ENCODE measurements at places on chromosomes 12 and 14.

- no peak for DNase-seq
These were observed 118.2 kb upstream of the KITLG start for GRCh38 chr12:88698471-88698870.

GRCh38 chr12:105214670-105215375 lies 21.2 kb downstream of the APPL2 start:
- DNase-seq, result no peak

- DNase-seq, result no peak
These were observed 234.4 kb upstream of the CLEC14A start for GRCh38 chr14:38490273-38490672.

DNA sequence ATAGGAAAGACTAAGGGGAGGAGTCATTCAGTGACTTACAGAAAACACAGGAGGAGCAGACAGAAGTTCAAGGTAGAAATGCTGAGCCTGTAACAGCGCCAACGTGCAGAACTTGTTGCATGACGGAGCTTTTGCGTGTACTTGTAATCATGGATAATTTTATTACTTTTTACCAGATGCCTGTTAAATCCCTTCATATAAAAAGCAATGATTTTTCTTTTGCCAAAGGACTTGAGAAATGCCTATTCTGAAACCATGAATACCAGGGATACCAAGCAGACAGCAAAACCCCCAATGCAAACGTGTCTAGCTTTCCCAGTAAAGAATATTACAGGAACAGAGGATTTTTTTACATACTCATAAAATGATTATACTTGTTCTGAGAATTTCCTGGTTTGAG lies 163.6 kb upstream of the GSC start:
- DNase-seq, result no peak

DNA sequence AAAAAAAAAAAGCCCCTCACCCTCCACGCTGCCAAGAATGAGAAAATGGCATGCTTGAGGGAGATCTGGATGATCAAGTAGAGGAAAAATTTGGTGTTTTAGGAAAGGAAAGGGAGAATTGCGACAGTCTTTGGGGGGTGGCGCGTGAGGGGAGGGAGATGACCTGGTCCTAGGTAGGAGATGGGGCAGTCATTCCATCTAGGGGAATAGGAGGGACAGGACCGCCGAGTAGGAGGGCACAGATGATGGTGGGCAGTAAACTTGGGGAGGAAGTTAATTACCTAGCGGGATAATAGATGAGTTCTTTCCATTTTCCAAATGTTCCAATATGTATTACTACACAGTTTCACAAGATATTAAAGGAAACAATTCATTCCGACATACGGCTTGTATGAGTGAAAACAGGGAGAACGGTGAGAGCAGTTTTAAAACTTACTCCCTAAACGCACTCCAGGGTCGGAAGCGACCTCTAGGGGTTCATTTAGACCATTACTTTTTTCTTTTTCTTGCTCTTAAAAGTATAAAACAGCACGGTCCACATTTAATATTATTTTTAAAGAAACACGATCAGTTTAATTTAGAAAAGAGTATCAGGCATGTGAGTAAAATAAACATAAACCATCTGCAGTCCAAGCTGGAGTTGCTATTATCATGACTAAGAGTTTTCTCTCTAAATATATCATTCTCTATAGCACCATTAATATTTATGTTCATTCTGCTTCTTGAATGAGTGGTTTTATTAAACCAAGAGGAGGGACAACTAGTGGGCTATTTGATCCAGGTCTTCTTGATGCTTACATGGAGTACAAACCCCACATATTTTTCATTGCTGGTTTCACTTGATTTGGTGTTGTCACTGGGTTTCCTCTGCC lies 3.0 kb upstream of the FNTB start:
- DNase-seq, result peak; percentile 7

DNA sequence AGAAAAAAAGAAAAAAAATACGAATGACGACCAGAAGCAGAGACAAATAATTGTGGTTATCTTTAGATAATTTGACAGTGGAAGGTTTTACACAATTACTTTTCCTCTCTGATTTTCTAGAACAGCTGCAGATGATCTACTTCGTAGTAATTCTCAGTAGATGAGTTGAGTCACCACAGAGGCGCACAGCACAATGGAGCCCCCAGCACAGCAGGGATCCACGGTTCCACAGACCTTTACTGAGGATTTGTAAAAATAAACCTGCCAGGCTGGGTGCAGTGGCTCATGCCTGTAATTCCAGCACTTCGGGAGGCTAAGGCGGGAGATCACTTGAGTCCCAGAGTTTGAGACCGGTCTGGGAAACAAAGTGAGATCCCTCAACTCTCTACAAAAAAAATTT lies 29.3 kb downstream of the AMN start:
- no peak for DNase-seq

- no peak for DNase-seq
These were observed 8.2 kb downstream of the SIX1 start for GRCh38 chr14:60640859-60641741.

GRCh38 chr12:69476276-69477017 lies 6.3 kb downstream of the FRS2 start:
- DNase-seq, result peak; percentile 58

- DNase-seq, result no peak
These were observed 9.5 kb upstream of the BDKRB1 start for GRCh38 chr14:96246539-96246847.

DNA sequence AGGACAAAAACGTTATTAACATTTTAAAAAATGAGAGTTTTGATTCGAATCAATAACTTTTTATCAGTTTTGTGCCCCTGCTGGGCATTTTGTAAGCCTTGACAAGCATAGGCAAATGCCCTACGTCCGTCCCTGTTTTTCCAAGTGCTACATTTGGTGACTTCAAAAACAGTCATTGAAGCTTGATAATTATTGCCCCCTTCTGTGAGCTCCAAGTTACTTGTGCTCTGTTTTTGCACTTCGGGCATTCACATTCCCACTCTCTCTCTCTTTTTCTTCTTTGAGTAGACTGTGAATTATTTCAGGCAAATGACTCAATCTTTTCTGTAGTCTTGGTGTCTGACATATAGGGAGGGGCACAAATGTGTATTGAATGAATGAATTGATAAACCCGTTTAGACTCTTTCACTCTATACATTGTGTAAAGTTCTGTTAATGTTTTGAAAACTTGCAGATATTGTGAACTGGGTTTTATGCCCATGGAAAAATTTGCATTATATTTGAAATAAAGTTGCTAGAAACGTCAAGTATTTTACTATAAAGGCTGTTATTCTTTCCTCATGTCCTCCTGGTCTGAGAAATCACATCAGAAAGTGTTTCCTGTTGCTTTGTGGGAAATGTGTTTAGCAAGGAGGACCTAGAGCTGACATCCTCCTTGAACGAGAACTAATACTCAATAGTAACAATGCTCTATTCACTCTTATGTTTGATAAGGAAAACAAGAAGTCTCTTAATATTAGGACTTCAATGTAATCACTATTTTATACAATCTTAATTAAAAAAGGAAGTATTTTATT lies 1.4 kb downstream of the APAF1 start:
- no peak for DNase-seq

DNA sequence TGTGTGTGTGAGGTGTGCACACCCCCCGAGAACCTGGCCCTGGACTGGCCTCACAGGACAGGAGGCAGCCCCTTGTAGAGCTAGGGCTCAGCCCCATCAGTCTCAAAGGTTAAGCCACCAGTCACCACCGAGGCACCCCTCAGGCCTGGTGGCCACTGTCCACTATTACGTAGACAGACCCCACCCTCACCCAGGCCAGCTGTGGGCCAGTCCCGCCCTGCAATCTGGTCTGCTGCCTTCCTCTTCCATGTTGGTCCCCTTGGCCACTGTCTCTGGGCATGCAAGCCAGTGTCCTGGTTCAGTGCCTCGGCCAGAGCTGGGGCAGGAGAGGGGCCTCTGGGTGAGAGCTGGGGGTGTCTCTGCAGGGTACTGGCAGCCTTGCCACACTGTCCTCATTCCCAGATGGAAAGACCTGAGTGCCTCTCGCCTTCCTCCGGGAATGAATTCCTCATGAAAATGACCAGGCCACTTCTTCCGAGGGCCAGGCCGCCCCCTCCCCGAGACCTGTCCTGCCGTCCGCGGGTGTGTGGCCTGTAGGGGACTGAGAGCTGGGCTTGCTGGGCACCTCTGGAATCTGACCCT lies 897 bp upstream of the TEX22 start:
- DNase-seq, result no peak

DNA sequence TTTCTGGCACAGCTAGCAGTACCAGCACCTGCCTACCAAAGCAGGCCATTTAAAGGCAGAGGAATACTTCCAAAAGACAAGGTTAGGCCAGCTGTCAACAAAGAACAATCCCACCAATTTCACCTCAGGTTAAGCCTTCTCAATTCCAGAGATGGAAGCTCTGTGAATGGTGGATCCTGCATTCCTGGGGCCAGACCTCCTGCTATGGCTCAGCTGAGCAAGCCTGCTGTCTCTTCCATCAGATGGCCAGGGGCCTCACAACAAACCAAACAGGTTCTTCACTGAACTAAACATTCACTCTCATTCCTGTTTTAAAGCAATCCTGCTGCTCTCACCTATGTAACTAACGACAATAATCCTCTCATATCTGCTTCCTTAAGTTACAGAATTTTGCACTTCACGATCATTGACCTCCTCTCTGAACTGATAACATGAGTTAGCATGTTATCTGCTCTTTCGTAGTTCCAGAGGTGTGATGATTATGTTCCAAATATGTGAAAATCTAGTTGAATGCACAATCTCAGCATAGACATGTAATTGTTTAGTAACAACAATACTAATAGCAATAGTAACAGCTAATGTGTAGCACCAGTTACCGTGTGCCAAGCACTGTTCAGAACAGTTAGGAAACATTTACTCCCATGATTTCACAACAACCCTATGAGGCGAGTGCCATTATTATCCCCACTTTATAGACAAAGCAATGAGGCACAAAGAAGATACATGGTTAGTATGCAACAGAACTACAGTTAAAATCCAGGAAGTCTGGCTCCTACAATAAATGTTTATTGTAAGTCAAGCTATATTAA lies 73.2 kb downstream of the SLC2A13 start:
- no peak for DNase-seq

DNA sequence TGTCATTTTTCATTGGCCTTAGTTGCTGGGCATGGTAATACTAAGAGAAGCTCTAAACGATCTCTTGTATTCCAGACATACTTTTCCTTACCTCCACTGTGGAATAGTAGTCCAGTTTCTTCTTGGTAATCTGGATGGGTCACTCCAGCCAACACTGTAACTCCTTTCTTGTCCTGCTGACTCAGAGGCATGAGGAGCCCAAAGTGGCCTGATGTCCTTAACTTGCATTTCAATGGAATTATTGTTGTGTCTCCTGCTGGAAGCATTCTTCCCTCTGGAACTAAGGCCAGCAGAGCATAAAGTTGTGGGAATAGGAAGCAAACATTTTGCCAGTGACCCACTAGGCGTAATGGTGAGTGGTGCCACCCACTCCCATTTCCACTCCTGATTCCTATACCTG lies 33.1 kb downstream of the DAAM1 start:
- DNase-seq, result no peak

GRCh38 chr14:74952180-74952665 lies 3.2 kb downstream of the PGF start:
- no peak for DNase-seq

DNA sequence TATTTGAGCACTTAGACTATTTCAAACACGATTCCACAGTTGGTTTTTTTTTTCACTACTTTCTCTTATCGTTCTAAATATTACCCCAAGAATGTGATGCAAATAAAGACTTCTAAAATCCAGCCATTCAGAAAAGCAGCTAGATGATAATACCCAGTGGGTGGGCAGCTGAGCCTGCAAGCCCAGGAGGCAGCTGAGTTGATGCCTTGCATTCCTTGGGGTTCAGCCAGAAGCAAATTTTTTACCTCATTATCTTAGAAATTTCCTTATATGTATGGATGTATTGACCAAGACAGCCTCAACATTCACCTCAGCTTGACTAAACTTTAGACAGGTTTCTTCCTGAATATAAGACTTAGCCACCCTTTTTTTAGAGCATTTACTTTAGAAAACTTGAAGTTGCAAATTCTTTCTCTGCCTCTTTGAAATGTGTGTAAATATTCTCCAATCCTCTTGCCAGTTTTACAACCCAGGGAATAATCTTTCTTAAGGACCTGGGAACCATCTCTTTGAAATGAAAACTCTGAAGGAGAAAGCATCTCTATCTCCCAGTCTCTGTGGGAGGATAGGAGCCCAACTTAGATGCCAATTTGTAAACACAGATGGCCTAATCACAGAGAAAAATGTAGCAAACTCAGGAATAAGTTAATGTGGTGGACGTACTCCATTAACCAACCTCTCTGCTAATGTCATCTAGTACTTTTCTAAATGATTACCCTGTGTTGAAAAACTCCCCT lies 52.2 kb upstream of the ANP32D start:
- DNase-seq, result no peak

GRCh38 chr12:23687947-23688346 lies 261.5 kb downstream of the SOX5 start:
- DNase-seq, result no peak

DNA sequence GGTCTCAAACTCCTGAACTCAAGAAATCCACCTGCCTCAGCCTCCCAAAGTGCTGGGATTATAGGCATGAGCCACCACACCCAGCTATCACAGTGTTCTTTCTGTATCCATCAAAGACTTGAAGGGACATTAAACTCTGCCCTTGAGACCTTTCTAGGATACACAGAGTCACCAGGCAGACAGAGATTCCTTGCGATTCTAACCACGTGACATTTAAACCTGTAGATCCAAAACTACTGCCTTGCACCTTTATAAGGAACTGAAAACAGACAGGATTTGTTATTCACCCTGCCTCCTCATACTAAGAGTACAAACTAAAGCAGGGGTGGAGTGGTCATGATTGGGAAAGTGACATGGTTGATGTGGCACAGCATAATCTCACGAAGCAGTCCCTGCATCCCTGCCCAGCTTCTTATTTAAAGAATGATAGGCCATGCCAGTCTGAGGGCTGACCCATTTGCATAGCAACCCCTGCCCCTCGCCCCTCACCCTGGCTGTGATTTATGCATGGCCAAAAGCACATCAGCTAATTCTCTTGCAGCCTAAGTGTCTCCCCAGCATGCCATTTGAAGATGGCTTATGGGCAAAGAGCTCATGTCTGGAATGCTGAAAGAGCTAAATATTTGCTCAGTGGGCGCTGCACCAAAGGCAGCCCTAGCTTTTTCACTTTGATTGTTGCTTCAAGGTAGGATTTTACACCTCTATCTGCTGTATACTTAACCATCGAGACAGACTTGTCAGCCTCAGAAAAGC lies 43.2 kb upstream of the MYBPC1 start:
- DNase-seq, result no peak

DNA sequence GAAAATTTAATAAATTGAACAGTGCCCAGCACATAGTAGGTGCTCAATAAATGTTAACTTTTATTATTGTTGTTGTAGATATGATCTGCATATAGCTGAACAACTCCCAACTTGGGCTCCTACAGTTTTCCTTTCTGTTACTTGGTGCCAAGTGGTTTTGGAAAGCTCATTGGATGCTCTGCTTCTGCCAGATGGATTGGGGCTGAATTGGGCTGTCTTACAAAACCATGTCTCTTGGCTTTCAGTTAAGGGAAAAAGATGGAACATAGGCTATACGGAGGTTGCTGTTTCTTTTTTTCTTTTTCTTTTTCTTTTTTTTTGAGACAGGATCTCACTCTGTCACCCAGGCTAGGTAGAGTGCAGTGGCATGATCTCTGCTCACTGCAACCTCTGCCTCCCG lies 140.7 kb upstream of the PWP1 start:
- no peak for DNase-seq

- DNase-seq, result no peak
These were observed 172.3 kb upstream of the PTPRQ start for GRCh38 chr12:80271780-80272179.
